ENCODE measurements at places on chromosomes 1 and 21.

DNA sequence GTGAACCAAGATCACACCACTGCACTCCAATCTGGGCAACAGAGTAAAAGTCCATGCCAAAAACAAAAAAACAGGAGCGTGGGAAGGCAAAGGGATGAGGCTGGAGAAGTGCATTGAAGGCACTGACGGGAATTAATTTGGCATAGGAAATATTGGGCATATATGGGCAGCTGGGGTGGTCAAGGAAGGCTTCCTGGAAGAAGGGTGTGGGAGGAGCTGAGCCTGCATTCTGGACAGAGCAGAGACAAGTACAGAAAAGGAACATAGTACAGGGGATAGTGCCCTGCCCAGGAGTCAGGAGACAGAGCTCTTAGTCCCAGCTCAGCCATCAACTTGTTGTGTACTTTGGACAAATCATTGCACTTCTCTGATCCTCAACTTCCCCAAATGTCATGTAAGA, 11.7 kb downstream of the SDC3 start:
- DNase-seq, result no peak

GRCh38 chr1:33392206-33392605, 38.7 kb downstream of the PHC2 start:
- no peak for DNase-seq

DNA sequence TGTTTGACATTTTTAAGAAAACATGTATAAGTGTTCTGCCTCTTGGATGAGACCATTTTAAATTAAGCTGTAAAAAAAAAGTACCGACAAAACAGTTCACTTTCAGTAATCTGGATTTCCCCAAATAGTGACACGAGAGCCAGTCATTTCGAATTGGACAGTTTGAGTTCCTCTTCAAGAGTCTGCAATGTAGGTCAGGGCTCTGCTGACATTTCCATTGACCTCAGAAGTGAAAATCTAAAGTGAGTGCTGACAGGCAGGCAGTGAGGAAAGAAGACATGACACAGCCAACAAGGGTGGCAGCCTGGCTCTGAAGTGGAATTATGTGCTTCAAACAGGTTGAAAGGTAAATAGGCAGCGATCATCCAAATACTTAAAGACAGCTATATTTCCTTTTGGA, at the start of gene IL23R:
Gene IL23R, plus strand, starts transcription at position 259 of the 400 bp plus-strand sequence. CDS start 1,667 bp downstream, outside the sequence.
- no peak for DNase-seq

DNA sequence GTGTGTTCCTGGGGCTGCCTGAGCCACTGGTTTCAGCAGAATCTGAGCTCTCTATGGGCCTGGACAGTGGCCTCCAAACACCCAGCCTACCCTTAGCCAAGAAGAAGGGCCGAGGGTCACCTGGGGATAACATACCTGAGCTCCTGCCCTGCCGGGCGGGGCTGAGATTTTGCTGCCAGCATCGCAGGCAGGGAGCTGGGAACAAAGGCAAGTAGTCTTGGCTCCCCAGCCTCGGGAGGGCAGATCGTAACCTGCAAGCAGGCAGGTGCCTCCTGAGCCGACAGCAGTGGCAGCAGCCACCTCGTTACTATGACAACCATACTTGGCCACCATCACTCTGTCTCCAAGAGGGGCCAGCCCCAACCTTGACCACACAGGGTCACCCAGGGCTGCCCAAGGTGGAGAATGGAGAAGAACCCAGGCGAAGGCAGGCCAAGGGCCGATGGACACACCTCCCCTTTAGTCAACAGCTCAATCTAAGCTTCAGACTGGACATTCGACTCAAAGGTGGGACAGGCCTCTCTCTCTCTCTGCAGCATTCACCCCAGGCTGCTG, 54.6 kb downstream of the TOMM20 start:
- no peak for DNase-seq

- DNase-seq, result peak; percentile 68
These were observed 54.5 kb upstream of the PLXNA2 start for GRCh38 chr1:208298593-208299269.

DNA sequence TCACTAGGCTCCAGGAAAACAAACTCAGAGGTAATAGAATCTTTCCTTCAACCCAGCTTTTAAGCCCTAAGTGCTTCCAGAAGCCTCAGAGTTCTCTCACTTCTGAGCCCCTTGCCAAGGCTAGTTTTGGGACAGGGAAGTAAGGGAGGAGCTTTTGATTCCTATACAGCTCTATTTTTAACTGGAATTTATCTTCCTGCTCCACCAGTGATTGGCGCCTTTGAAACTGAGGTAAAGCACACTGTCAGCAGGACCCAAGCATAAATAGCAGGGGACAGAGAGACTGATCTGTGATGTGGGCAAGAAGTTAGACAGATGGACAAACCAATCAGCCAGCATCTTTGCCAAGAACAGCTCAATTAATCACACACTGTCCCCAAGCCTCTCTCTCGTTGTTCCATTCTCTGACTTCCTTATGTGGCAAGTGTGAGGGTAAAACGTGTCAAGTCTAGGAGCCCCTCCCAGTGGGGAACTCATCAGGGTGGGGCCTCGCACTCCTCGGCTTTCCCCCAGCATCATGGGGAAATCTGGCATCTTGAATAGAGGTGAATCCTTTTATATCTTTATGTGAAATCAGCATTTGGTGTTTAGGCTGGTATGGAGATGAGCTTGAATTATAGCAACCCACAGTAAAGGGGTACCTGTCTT, 40.2 kb upstream of the MPZL1 start:
- no peak for DNase-seq

GRCh38 chr21:26845066-26845758, at the start of gene ADAMTS1:
Gene ADAMTS1 (minus strand): TSS chr21:26845409. CDS start chr21:26844954, 455 bp downstream.
- DNase-seq, result peak; percentile 97

GRCh38 chr1:56849750-56850149, 4.8 kb upstream of the C8A start:
- DNase-seq, result no peak

- no peak for DNase-seq
These were observed 104.5 kb downstream of the ZP4 start for GRCh38 chr1:237786066-237786719.

GRCh38 chr1:201025571-201026002, 2.1 kb upstream of the KIF21B start:
- DNase-seq, result no peak

DNA sequence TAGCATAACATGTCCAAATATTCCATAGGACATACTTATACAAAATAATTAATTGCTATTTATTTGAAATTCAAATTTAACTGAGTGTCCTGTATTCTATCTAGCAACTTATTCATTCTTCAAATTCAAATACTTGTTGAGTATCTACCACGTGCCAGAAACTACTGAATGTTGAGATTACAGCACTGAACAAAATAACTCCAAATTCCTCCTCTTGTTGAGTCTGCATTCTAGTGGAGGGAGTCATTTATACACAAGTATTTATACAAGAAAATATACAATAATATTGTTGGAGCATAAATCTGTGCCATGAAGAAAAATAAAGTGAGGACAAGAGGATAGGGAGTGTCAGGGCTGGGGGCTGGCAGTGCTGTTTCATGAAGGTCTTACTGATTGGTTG, 43.7 kb upstream of the CDC42BPA start:
- no peak for DNase-seq

- DNase-seq, result no peak
These were observed 8.8 kb upstream of the GUCA2A start for GRCh38 chr1:42173155-42173933.

GRCh38 chr1:30650038-30650967, 73.1 kb downstream of the MATN1 start:
- peak; percentile 8 for DNase-seq

DNA sequence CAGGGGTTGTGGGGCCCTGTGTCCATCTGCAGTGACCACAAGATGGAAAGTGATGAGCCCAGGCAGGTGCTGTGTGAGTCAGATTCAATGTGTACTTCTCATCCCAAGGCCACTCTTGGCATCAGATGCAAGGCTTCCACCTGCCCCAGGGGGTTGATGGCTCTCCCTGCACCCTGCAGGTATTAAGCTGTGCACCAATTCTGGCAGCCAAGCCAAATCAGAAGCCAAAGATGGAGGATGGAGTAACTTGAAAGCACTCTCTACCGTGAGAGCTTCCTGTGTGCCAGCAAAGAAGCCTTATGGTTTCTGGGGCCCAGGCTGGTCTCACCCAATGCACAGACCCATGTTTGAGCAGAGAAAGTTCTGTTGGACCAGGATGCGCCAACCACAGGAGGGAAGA, 44.3 kb upstream of the TENT5C start:
- DNase-seq, result no peak

DNA sequence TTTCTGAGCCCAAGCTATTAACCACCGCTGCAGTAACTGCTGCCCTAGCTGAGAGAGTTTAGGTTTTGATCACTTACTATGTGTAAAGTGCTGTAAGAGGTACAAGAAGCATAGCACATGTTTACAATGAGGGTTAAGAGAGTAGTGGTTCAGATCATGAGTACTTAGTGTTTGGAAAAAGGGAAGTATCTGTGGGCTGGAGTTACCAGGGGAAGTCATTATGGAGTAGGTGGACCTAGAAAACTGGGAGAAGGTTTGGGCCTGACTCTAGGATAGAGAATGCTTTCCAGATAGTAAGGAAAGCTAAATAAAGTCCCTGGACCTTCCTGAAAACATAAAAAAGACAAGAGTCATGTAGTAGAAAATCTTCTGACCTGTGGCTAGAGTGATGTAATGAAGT, 149.6 kb upstream of the PLXNA2 start:
- DNase-seq, result no peak

- no peak for DNase-seq
These were observed 6.2 kb downstream of the SLC2A1 start for GRCh38 chr1:42952303-42953001.

DNA sequence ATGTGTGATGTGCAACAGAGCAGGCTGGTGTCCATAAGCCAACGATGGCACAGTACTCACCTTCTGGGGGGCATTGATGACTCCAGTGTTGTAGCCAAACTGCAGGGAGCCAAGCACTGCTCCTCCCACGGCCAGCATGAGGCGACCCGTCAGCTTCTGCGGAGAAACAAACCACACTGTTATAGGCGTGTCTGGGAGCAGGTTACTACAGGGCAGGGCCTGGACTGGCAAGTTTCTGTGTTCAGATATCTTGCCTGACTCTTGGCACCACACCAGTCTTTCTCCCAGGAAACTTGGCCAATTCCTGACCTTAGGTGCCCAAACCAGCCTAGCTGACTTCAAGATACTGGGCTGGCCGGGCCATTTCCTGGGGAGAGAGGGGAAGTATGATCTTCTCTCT, 15.5 kb downstream of the SLC2A1 start:
- DNase-seq, result no peak

DNA sequence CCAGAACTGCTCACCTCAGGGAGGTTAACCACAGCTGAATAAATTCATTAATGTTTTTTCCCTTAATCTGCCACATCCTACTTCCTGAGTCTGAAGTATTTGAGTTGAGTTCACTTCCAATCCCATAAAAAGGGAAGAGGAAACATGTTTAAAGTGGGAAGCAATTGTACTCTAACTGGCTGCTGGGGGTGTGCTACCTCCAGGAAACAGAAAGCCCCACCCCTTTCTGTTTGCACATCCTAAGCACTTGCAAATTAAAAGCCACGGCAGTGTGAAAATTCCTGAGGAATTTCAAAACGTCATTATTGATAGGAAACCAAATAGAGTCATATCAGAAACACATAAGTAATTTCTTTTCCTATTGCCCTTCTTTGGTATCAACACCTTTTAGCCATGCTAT, 307.0 kb upstream of the NR5A2 start:
- DNase-seq, result no peak

GRCh38 chr1:224223819-224224714, 41.0 kb downstream of the DEGS1 start:
- no peak for DNase-seq

DNA sequence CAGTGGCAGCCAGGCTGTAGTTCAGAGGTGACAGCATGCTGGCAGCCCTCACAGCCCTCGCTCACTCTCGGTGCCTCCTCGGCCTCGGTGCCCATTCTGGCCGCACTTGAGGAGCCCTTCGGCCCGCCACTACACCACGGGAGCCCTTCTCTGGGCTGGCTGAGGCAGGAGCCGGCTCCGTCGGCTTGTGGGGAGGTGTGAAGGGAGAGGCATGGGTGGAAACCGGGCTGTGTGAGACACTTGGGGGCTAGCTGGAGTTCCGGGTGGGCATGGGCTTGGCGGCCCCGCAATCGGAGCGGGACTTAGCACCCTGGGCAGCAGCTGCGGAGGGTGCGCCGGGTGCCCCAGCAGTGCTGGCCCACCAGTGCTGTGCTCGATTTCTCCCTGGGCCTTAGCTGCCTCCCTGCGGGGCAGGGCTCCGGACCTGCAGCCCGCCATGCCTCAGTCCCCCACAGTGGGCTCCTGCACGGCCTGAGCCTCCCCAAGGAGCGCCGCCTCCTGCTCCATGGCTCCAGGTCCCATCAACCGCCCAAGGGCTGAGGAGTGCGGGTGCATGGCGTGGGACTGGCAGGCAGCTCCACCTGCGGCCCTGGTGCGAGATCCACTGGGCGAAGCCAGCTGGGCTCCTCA, 396.8 kb downstream of the FAM72C start:
- DNase-seq, result no peak

- DNase-seq, result peak; percentile 82
These were observed 253.1 kb upstream of the FGGY start for GRCh38 chr1:59043796-59044195.

DNA sequence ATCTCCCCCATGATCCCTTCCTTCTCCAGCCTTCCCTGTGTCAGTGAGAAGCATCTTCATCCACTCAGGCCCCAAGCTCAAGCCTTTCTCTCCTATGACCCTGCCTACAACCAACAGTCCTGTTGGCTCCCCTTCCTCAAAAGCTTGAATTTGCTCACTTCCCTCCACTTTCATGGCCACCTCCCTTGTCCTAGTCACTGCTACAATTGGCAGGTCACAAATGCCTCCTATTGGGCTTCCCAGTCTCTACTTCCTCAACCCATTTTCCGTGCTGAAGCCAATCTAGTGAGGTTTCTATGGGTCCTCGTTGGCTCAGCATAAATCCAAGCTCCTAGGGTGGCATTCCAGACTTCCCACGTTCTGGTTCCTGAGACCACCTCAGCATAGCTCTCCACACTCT, 40.2 kb upstream of the SLC6A9 start:
- no peak for DNase-seq

GRCh38 chr1:23475134-23475628, 8.8 kb downstream of the ASAP3 start:
- DNase-seq, result no peak

DNA sequence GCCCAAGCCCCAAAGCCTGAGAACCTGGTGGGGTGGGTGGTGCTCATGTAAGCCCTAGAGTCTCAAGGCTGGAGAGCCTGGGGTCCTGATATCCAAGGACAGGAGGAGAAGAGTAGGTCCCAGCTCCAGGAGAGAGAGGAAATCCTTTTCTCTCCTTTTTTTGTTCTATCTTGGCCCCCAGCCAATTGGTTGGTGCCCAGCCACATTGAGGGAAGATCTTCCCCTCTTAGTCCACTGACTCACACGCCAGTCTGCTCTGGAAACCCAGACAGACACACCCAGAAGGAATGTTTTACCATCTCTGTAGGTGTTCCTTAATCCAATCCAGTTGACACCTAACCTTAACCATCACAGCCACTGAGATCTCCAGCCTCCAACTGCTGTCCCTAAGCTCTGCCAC, 16.2 kb upstream of the LIN9 start:
- DNase-seq, result no peak
